GDM1 (cell line): ENCODE measurements at places on chromosomes 12 and 14.

GRCh38 chr12:106248846-106249371 lies 1.1 kb upstream of the CKAP4 start:
- no peak for DNase-seq

GRCh38 chr14:89614009-89614691 lies 197.1 kb upstream of the FOXN3 start:
- no peak for DNase-seq

DNA sequence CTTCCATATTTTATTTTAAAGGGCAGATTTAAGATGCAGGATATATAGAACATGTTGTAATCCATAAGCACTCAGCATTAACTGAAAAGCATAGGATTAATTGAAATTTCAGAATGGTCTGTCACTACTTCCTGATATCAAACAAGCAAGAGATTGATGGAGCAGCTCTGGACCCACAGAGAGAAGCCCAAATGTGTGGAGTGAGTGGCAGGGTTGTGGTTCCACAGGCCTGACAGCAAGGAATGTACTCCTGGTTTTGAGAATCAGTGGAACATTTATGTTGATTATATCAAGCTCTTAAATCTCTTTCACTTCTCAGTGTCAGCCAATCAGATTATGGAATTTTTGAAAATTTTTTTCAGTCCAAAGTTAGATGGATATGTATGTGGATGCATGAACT lies 267.6 kb upstream of the PRICKLE1 start:
- DNase-seq, result no peak

- no peak for DNase-seq
Measured at GRCh38 chr14:54267172-54267571, 129.6 kb upstream of the CDKN3 start.

- DNase-seq, result no peak
Measured at GRCh38 chr12:26056335-26056734, 68.5 kb downstream of the BHLHE41 start.

DNA sequence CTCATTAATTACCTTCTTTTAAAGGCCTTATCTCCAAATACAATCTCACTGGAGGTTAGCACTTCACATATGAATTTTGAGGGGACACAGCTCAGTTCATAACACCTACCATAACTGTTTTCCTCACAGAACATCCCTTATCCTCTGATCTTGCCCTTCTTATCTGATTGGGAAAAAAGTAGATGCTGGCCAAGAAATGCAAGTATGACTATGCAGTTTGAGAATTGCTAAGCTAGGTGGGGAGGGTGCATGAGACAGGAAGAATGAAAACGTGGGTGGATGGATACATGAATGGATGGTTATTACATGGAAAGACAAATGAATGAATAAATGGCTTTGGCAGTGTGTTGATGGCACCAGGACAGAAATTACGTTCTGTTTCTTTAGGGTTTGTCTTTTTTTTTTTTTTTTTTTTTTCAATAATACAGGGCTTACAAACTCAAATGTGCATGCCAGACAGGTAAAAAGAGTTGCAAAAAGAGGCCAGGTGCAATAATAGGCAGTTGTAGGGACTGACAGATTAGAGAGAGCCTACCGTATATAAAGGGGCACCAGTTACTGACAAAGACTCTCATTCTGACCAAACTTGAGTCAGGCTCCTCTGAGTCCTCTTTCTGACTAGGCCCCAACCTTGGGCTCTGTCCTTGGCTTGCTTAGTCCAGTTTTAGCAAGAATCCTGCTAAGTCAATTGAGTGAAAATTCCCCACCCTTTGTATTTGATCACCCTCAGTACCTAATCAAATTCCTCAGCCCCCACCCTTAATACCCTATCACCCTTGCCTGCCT lies 304.9 kb downstream of the ZFP36L1 start:
- no peak for DNase-seq

- no peak for DNase-seq
Measured at GRCh38 chr12:120221576-120221900, 20.6 kb upstream of the RPLP0 start.

DNA sequence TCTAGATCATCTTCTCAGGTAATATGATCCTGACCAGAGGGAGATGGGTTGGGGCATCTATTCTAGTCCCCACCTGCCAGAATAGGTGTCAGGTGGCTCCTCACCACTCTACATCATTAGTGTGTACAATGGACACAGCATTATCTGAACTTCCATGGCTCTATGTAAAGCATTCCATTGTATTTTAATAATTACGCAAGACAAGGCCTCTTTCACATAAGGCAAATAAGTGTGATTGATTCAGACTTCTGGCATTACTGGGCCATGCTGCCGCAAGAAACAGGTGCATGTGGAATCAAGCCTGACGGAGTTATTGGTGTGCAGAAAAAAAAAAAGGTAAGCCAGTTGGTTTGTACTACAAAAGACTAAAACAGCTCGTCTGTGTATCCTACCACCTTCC lies 3.1 kb upstream of the DDHD1 start:
- no peak for DNase-seq

DNA sequence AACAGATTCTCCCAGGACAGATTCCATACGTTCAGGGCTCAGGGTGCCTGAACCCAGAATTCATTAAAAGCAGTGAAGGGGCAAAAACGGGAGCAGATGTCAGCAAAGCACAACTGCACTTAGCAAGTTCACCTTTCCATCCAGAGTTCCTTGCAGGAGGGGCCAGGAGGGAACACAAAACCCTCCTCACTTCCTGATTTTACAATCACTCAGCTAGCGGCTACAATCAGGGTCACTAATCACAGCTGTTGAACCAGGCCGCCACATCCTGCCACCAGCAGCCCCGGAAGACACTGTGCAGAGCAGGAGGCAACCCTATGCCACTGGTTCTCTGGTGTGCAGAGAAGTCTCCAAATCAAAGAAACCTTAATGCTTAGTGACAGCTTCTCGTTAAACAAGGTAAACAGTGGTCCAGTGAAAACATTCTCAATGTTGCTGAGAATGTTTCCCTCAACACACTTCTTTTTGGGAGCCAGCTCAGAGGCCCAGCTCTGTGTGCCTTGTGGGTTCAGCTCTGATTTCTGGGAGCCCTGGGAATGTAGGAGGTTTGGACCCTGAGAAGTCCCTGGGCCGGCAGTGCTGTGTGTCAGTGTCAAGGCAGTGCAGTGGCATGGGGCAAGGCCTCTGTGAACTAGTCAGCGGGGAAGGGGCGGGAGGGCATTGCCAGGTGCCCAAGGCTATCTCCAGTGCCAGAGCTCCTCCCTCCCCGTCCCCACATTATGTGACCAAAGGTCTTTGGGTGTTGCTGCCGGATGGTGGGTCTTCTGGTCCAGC lies 54.5 kb downstream of the VCPKMT start:
- DNase-seq, result peak; percentile 18

DNA sequence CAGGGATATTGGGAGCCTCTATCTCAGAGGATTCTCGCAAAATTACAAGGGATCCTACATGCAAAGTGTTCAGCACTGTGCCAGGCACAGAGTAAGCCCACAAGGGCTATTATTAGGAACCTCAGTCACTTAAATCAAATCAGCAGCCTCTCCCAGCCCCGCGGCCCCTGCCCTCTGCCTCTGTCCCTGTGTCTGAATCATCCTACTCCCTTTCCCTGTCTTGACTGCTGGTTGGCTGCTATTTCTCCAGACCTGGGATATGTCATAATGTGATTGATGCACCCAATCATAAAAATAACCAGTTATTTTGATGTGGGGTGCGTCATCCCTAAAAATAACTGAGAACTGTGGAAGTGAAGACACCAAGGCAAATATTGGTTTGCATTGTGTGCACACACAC lies 176.3 kb downstream of the KSR2 start:
- no peak for DNase-seq

DNA sequence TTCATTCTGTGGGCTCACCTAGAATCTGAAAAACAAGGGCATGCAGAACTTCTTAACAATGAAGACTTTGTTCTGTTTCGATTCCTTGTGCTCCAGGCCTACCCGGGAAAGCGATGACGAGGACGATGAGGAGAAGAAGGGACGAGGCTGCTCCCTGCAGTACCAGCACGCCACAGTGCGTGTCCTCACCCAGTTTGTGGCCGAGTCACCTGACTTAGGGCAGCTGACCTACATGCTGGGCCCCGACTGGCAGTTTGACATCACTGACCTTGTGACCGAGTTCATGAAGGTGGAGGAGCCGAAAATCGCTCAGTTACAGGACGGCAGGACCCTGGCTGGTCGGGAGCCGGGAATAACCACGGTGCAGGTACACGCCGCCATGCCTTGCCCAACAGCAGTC lies 585.4 kb downstream of the AACS start:
- DNase-seq, result no peak

DNA sequence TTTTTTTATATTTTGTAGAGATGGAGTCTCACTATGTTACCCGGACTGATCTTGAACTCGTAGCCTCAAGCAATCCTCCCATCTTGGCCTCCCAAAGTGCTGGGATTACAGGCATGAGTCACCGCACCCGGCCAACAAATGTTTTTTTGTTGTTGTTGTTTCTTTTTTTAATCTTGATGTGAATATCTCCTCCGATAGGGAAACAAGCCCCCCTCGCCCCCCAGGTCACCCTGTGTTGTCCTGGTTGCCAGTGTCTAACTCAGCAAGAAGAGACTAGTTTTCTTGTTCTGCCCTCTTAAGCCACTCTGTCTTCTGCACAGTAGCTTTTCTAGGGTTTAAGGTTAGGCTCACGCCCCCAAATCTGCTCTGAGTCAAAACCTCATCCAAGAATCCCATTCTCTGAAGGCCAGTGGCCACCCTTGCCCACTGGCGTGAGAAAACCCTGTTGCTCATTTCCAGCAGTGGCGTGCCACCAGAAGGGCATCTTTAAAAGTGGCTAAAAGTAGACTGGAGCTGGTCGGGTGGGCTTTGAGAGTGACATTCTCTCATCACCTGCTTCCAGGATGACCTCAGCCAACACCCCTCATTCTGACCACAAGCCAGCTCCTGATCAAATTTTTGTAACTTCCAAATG lies 42.7 kb downstream of the C14orf132 start:
- DNase-seq, result no peak

DNA sequence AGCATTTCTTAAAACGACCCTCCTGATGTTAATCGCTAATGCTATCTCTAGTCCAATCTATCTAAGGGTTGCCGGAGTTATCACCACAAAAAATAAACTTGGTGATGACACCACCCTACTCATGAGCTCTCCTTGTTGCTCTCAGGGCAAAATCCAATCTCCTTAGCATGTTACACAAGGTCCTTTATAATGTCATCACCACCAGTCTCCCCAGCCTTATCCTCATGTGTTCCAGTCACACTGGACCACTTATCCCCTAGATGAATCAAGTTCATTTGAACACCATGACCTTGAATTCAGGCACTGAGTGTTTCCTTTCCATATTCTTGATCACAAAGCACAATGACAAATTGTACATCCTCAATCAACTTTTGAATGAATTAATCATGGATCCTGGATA lies 19.0 kb upstream of the DRAM1 start:
- DNase-seq, result no peak
